ENCODE measurements at places on chromosomes 11 and 22.
A peak's percentile ranks its signal among the peaks of the same experiment; 100 is the strongest.

- DNase-seq: no peak
Measured at GRCh38 chr11:69588270-69588669, 52.7 kb upstream of the CCND1 start.

DNA sequence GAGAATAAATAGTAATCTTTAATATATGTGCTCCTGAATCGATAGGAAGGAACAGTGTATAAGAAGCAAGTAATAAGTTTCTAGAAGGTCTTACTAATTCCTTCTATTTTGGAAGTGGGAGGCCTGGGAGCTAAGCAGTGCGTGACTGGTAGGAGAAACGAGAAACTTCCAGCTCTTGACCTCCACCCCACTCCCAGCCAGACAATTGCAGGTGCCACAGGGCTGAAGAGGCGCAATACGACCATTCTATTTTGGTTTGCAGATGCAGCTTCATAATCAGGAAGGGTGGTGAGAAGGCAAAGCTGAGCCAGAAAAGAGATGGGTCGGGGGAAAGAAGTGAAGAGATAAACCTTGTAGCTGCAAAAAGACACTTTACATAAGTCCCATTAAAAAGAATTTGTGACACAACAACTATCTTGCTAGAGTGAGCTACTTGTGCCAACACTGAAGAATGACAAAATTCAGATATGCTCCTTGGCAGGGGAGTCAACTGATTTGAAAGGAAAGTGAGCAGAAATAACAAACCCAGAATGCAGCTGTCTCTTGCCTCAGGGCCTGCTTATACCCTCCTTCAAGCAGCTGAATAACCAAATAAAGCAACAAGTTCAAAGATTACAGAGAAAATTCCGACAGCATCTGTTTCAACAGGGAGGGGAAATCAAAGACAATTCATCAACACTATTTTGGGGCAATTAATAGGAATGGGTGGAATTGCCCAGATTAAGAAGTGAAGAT lies 35.1 kb downstream of the GRIA4 start:
- DNase-seq: no peak

DNA sequence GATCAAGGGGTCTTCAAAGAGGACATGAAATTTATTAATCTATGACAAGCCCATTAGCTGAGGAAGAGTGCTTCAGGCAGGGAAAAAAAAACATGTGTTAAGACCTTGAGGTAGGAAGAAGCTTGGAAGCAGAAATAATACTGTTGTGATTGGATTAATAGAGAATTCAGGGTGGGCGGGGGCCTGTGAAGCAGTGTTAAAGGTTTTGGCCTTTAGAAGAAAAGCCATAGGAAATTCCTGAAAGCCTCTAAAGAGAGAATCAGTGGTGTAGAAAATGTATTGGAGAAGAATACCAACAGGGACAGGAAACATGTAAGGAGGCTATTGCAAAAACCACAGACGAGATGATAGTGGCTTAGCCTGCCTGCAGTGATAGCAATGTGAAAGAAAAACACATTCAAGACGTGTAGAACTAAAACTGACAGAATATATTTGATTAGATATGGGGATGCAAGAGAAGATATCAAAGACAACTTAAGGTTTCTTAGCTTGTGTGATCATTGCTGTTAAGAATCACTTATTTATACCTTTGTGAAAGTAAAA lies 404.4 kb upstream of the ANO3 start:
- DNase-seq: no peak

DNA sequence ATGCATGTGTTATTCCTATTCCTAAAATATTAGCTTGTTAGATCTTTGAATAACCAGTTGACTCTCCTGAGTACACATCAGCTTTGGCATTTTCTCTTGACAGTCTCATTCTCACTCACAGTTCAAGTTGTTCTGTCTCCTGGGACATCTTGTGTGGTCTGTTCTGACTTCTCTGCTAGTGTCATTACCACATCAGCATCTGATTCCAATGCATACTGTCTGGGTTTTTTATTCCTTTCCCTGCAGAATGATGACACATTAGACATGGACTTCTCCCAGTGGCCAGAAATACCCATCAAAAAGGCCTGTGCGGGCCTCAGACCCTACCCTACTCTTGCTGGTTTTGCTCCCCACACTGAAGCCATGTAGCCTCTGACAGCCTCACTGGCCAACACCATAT lies 2.7 kb downstream of the ZNF74 start:
- DNase-seq: no peak

- DNase-seq: no peak
Measured at GRCh38 chr11:59028105-59028504, 58.0 kb upstream of the GLYATL1B start.

GRCh38 chr11:98955551-98955950 lies 65.2 kb upstream of the CNTN5 start:
- DNase-seq: no peak

DNA sequence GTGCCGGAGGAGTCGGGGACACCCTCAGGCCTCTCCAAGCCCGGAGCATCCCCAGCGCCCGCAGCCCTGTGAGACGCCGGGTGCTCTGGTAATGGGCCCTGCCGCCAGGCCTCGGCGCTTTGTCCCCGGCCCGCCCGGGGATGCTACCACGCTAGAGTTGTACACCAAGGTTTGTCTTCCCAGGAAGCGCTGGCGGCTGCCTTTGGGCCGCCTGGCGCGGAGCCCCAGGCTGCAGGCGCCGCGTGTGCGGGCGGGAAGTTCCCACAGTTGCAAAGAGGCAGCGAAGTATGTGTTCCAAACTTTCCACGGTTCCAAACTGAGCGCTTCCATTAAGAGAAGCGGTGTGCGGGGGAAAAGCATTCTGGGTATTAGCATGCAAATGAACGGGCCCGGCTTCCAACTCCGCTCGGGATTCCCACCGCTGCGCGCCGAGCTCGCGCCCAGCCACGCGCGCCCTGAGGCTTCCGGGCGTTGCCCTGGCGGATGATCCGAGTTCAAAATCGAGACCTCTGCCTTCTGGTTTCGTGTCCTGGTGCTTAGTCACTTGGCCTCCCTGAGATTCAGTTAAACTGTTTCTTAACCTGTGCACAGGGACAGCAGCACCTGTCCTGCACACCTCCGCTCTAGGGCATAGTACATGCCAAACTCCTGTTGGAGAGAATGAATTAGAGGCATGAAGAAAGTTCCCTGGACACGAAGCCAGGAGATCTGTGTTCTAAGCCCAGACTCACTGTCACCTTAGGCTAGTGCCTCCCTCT lies 1.3 kb upstream of the PATZ1 start:
- DNase-seq: peak; percentile 42

- no peak for DNase-seq
Measured at GRCh38 chr11:76644591-76644990, 26.0 kb downstream of the LRRC32 start.

DNA sequence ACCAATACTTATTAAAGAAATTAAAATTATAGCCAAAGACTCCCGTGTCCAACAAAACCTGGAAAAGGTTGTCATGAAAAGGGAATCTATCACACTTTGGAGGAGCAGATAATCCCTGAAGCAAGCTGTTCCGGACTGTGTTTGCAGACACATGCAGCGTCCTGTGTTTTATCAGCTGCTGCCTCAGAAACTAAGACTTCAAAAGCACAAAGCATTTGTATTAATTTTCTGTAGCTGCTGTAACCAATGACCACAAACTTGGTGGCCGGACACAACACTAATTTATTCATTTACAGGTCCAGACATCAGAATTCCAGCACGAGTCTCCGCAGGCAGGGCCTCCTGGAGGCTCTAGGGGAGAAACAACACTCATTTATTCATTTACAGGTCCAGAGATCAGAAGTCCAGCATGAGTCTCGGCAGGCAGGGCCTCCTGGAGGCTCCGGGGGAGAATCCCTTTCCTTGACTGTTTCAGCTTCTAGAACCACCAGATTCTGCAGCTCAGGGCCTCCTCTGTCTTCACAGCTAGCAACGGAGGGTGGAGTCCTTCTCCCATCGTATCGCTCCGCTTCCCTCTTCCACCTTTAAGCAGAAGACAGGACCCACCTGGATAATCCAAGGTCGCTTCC lies 465.3 kb downstream of the BRD1 start:
- DNase-seq: no peak

DNA sequence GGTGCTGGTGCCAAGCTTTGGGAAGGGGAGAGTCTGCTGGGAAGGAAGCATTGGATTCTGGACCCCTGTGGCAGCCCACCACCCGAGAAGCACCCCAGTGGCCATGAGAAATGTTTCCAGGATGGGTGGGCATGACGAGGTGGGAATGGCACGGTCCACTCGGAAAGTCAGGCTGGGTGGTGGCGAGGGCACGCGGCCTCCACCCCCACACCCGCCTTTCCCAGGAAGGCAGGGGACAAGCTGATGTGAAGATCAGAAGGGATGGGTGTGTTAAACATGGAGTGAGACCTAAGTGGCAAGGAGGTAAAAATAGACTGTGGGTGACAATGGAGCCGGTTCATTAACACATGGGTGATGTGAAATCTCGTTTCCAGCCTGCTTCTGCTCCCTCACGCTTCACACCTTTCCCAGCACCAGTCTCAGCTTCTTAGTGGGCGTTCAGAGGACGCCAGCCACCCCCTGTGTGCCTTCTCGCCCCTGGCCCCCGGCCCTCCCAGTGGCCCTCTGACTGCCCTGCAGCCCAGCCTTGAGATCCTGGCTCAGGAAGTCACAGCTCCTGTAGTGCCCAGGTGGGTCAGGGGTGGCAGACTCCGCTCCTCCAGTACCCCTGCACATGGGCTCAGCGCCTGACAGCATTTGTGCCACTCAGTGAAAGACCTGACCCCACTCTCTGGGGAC lies 27.6 kb downstream of the LRRC10B start:
- no peak for DNase-seq

- no peak for DNase-seq
Measured at GRCh38 chr11:33735271-33736147, 714 bp downstream of the CD59 start.

DNA sequence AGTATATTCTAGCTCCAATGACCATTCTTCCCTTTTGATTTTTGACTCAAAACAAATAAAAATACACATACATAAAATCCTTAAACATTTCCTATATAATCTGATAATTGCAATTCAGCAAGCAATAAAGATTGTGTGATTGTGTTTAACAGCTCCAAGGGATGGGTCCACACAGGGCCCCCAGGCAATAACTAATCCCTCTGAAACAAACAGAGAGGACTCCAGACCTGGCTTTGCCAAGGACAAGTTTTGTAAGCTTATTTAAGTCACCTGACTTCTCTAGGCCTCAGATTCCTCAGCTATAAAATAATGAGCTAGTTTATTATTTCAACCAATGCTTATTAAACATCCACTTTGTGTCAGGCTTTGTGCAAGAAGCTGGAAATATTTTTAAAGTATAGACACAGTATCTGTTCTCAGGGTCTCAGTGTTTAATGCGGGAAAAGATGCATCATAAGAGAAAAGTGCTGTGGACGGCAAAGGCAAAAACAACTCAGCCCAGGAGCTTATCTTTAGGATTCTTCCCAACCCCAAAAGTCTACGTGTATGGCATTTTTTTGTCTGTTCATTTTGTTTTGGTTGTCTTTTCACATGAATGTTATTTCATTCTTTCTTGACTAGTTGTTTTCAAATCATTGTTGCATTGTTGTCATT lies 20.1 kb downstream of the FZD4 start:
- no peak for DNase-seq

DNA sequence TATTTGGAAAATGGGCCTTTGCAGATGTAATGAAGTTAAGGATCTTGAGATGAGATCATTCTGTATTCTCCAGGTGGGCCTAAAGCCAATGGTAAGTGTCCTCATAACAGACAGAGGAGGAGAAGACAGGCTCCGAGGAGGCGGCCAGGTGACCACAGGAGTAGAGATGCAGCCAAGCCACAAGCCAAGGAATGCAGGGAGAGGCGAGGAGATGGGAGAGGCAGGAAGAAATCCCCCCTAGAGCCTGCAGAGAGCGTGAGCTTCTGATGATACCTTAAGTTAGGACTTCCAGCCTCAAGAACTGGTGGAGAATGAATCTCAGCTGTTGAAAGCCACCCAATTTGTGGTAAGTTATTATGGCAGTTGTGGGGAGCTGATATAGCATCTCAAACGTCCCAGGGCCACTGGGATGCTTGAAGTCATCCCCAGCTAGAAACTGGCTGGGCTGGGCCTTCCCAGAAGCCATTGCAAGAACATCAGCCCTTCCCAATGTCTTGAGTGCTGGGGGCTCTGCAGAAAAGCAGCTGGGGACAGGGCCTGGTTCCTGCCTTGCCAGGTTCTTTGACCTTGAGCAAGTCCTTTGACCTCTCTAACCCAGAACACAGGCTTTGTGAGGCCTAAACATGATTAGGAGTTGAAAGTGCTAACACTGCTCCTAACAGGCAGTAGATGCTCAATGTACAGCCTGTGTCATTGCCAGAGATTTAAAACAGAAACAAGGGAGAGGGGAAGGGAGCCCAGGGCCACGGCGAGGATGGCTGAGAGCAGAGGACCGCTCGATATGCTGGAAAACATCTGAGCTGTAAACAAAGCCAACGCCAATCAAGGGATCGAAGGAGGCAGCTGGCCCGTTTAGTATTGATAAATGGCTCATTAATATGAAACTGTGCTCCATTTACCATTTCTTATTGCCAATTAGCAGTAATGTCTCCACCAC lies 632.3 kb downstream of the TBC1D22A start:
- DNase-seq: no peak

- DNase-seq: no peak
Measured at GRCh38 chr22:39149915-39150847, 2.3 kb downstream of the CBX7 start.

GRCh38 chr22:44192098-44192815 lies 11.5 kb downstream of the PARVG start:
- no peak for DNase-seq

GRCh38 chr11:112221274-112221835 lies 4.9 kb upstream of the PTS start:
- no peak for DNase-seq

DNA sequence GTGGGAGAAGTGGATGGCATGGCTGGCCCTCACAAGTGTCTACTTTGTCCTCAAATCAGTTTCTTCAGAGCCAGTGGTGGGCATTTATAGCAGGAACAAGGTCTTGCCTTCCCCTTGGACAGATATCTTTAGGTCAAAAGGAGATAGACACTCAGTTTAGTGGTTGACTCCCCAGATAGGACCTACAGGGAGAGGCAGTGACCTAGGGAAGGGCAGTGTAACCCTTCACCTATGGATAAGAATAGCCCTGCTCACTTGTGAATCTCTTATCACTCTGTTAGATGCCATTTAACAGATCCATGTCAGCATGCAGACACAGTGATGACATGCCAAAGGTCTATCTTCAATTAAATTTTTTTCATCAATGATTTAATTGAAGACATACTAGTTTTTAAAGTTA lies 11.0 kb downstream of the BCO2 start:
- DNase-seq: no peak

- DNase-seq: no peak
Measured at GRCh38 chr11:65898656-65899355, 1.4 kb downstream of the FOSL1 start.

- no peak for DNase-seq
Measured at GRCh38 chr11:27837895-27838563, 137.8 kb upstream of the BDNF start.

GRCh38 chr22:28016781-28017557 lies 97.9 kb upstream of the PITPNB start:
- DNase-seq: no peak

DNA sequence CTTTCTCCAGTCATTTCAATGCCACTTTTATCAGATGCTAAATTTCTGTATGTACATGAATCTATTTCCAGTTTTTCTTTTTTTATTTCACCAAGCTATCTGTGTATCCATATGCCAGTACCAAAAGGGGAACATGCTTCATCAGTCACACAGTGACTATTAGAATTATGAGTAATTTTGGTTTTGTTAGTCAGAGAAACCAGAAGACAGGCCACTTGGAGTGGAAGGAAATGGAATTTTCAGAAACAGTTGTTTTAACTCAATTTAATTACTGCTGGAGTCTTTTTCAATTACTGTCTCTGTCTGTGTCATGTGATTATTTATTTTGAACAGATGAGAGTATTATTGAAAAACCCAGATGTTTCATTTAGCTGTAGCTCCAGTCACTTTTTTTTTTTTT lies 84.6 kb upstream of the ANO3 start:
- DNase-seq: no peak
